ENCODE measurements at places on chromosomes 7 and 10.
A peak's percentile ranks its signal among the peaks of the same experiment; 100 is the strongest.

- DNase-seq, result no peak
Observed at GRCh38 chr7:30936650-30937245, 25.1 kb downstream of the AQP1 start.

- no peak for DNase-seq
Observed at GRCh38 chr10:3765146-3765545, 19.9 kb downstream of the KLF6 start.

GRCh38 chr10:29804025-29804852, 169.5 kb upstream of the SVIL start:
- DNase-seq, result no peak

DNA sequence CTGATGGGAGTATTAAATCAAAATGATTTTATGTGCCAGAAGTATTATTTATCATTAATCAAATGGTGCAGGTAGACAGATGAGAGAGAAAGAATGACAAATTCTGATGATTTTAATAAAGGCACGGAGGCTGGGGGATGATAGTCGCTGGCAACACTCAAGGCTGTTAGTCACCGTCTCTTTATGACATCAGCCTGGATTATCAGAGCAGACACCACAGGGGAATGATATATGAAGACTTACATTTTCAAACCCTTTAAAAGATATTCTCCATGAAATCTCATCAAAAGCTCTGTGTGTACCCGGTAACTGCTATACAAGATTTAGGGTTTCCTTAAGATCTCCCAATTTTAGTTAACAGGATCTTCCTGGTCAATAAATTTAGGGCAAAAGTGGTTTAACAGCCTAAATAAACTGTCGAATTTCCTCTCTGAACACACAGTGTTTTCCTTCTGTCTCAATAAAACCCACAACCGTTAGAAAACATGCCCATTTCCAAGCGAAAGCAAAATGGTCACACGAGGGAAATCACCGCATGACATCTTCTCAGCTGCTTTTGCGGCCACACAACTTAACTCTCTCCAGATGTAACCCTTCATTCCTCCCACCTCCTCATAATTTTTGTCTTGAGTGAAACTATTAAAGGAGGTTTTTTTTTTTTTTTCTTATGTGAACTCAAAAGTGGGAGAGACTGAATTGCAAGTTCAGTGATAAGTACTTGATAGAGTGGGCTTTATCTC, 133.2 kb upstream of the FAM171A1 start:
- no peak for DNase-seq

- no peak for DNase-seq
Observed at GRCh38 chr10:66795866-66796265, 130.0 kb upstream of the LRRTM3 start.

DNA sequence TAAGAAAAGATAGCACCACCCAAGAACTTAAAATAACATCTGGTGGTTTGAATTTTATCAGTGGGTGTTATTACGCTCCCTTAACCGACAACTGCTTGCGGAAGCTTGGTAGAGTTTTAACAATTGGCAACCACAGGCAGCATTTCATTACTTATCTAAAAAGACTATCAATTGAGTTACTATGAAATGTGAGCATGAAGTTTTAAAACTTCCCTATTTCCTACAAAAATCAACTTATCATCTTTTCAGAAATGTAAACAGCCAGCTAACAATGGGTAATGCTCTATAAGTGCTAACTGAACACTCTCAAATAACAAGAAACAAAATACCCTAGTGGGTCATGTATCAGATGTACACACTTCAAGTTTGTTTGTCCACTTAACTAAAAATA, 68.8 kb downstream of the OSBPL3 start:
- peak; percentile 70 for DNase-seq

GRCh38 chr7:2796358-2797352, 47.5 kb downstream of the GNA12 start:
- no peak for DNase-seq

GRCh38 chr10:114755537-114755936, 66.0 kb upstream of the FHIP2A start:
- no peak for DNase-seq

GRCh38 chr10:113443141-113443925, 109.5 kb upstream of the HABP2 start:
- no peak for DNase-seq

GRCh38 chr7:107045980-107046379, 1.5 kb downstream of the PRKAR2B start:
- no peak for DNase-seq

DNA sequence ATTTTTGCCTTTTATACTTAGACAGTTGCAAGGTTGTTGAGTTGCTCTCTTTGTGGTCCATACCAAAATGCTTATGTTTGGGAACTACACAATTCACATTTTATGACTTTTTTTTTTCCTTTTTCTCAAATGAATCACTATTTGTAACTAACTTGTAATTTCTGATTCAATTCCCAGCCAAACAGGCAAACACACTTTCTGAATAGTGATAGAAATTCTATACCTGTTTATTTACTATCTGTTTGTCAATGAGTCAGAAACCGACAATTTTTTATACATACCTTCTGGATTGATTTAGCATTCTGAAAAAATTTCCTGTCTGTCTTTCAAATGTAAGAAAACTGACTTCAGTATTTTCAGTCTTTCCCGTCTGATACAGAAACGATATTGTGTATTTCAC, 69.1 kb downstream of the MBL2 start:
- DNase-seq, result no peak

- DNase-seq, result no peak
Observed at GRCh38 chr10:25405871-25406270, 231.1 kb downstream of the GPR158 start.

DNA sequence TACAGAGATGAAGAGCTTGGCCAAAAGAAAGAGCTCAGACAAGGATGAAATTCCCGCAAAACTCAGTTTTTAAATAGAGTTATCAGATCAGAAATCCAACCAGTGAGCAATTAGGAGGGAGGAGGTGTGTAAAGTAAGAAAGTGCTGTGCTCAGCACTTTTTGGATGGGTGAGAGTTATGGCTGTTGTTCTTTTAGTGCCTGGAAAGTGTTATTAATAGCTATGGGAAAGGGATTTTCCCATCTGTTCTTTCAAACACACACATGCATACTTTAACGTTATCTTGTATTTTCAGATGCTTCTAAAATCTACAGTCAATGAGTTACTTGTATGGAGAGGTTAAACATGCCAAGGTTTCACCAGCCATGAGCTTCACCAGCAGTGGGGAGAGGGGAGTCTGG, 107.3 kb upstream of the TMEM72 start:
- DNase-seq, result no peak

DNA sequence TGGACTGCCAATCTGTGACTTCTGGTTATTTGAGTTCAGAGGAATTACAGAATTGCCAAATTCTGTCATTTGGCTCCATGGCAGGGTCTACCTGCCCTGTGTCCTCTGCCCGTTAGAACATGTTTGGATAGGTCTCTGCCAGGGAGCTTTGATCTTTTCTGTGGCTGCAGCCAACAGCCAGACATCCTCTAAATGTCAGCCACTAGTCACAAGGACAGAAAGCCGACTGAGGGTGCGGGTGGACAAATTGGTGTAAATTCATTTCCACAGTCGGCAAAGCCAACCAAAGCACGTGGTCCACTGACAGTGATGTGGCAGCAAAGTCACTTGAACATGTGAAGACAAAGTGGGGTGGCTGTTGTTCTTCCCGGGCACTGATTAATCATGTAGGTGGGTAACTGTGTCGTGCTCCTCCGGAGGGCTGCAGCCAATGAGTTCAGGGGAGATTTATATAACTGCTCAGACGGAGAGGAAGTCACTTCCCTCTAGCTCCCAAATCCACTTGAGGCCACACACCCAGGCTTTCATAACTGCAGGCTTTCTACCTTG, 26.7 kb upstream of the CAMK1D start:
- no peak for DNase-seq

DNA sequence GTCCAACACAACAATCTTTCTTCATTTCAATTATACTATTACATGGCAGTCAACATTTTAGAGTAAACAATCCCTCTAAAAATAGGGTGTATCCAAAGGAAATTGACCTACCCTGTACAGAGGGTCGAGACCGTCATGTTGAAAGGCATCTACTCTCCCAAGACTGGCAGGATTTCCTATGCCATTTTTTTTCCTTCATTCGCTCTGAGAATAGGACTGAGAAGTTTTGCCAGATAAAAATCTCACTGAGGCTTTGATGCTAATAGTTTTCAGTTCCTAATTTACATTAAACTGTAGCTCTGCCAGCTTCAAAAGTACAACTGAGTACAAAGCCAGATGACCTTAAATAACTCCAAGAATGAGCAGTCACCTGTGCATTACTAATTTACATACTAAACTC, 84.5 kb upstream of the SEMA3C start:
- DNase-seq, result no peak

DNA sequence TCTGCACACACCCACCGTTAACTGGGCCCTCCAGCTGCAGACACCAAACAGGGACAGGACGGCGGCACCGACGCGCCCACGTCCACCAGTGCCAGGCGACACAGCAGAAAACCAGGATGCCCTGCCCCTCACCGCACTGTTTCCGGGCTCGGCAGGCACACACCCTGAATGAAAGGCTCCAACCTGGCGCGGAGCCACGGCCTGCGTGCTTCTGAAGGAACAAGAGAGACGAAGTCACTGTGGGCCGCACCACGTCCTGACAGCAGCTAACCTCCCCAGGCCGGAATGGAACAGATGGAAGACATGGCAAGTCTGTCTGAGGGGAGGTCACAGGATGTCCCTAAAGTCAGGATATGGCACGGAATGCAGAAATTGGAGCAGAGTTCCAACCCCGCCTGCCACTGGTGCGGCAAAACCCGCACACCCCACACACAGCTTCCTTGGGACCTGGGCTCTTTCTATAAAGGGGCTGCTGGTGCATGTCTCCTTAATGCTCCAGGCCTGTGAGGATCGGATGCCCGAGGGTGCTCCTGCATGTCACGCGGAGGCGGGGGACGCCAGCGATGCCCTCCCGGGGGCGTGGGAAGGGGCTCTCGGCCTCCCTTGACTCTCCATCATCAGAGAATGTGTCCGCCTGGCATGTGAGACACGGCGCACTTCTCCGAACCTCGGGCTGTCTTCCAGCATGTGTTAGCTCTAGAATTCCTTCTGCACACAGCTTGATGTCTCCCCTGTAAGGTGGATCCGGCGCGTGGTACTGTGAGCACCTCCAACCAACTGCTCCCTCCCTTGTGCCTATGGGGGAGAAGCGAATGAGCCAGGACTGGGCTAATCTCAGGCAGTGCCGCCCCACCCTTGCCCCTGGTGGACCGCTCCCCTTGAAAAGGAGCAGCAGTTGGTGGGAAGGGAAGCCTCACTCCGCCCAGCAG, 3.9 kb upstream of the GPER1 start:
- DNase-seq, result no peak

- no peak for DNase-seq
Observed at GRCh38 chr7:7769710-7770627, 51.6 kb upstream of the RPA3 start.

GRCh38 chr7:36192877-36193276, 39.8 kb downstream of the EEPD1 start:
- no peak for DNase-seq

DNA sequence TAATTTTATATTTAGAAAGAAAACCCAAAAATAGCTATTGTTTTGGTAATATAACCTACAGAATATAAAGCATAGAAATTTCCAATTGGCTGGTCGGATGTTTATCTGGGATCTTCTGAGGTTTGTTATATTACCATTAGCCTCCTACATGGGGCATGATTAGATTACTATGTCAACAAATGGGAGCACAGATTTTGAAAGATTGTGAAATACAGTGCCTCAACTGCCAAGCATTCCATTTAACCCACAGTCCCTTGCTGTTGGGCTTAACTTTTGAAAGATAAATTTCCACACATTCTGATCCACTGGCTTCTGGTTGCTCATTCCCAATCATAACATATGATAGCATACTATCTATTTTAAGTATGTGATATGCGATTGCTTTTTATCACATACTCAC, 455.4 kb upstream of the C7orf33 start:
- no peak for DNase-seq

GRCh38 chr7:64541438-64542359, 21.2 kb downstream of the ZNF680 start:
- DNase-seq, result no peak

DNA sequence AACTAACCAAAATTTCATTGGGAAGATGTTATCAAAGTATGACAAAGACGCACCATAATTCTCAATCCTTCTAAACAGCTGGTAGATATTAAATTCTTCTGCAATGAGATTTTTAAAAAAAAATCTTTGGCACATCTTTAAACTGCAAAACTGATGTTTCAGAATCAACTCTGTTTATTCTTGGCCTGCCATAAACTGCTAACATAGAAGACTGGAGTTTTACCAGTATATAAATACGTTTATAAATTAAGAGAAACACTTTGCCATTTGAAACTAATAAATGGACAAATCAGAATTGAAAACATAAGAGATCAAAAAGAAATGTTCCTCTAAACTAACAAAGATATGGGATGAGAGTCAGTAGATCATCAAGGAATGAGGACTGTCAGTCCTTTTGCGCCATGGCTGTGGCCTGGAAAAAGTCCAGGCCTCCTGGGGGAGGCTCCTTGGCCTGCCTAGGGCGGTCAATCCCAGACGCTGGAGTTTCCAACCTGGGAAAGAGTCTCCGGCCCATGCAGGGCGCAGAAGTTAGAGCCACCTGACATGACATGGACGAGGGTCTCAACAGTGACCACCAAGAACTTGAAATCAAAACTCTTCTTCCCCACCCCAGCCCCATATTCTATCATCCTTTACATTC, 34.2 kb upstream of the NEBL start:
- no peak for DNase-seq

DNA sequence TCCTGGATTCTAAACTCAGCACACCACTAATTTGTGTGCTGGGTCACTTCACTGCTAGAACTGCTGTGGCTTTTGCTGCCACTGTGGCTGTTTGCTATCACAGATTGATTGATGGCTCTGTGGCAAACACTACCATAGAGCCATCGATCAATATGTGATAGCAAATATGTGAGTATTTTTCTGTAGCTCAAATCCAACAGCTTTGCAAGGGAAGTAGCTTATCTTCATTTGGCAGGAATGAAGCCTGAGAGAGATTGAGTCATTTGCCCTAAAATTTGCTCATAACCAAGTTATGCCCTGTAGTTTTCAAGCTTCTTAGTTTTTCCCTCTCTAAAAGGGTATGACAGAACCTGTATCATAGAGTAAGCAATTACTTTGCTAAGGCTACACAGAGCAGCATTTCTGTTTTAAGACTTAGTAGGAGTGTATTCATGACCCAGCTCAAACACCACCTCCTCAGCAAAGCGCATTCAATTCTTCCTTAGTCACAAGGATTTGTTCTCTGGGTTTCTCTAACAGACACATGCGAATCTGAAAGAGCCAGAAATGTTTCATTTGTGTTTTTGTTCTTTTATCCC, 43.1 kb downstream of the MINPP1 start:
- no peak for DNase-seq
